IPS-NIHi11 (cell line): ENCODE measurements at places on chromosomes 5 and 9.

- no peak for DNase-seq
Measured at GRCh38 chr5:132669455-132669820, 4.4 kb upstream of the IL4 start.

DNA sequence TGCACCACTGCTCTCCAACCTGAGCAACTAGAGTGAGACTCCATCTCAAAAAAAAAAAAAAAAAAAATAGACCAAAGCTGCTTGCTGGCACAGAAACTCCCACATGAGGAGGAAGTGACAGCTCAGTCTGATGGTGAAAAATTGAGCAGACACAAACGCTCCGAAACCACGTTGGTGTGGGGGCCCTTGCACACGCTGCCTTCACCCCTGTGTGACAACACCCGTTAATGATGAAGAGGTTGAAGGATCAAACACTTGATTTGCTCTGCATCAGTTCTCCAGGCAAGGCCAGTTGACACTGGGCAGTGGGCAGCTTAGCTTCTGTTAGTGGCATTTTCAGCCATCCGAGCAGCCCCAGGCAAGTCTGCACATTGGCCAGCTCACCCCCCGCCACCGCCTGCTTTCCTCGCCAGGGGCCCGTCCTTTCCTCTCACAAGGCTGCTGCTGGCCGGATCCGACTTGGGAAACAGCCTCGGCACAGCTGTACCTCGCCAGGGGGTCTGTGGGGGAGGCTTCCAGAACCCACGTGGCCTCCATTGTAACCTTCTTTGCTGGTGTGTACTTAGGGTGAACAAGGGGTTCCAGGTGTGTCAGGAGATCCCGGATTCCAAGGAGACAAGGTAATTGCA is 79.8 kb downstream of the COL27A1 start:
- DNase-seq = peak; percentile 47

- DNase-seq = no peak
Measured at GRCh38 chr9:134602547-134603362, 38.8 kb upstream of the COL5A1 start.

- peak; percentile 70 for DNase-seq
Measured at GRCh38 chr9:129026442-129027223, 1.5 kb downstream of the SH3GLB2 start.

GRCh38 chr5:158170060-158170459 is 311.1 kb upstream of the CLINT1 start:
- DNase-seq = no peak

- DNase-seq = no peak
Measured at GRCh38 chr5:55418994-55419968, 111.5 kb downstream of the MTREX start.

DNA sequence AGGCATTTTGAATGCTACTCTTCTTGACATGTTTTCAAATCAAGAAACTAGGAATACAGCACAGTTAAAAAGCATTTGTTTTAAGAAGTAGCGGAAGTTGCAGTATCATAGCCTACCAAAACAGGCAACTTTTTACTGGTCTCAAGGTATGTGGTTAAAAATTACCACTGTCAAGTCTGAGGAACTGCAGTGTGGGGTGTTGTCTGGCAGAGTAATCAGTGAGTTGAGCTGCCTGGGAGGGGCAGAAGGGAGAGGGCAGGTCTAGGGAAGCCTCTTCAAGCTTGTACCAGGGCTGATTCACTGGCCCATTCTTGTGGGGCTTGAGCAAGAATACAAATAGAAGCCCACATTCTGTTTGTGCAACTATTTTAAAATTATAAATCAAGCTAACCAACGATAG is 42.4 kb upstream of the SV2C start:
- DNase-seq = no peak

DNA sequence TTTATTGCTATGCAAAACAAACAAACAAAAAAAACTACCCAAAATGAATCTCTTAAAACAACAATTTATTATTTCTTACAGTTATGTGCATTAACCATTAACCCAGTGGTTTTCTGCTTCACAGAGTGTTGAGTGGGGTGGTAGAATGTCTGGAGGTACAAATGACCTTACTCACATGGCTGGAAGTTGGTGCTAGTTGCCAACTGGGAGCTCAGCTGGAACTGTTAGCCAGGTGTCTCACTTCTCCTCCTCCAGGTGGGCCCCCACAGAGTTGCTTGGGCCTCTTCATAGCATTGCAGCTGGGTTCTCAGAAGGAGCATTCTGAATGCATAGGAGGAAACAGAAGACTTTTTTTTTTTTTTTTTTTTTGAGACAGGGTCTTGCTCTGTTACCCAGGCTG is 10.5 kb upstream of the B4GALT1 start:
- DNase-seq = no peak

DNA sequence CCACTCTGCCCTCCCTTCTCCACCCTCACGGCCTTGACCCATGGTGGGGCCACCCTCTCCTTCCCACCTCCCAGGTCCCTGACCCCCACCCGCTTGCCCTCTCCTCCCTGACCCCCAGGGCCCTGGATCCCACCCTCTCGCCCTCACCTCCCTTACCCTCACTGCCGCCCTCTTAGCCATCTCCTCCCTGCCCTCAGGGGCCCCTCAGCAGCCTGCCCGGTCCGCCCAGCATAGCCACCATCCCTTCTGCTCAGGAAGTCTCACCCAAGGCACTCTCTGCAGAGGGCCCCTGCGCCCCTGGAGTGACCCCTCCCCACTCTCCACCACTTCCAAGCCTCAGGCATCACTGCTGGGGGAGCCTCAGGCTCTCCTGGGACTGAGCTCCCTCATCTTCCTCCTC is 66.3 kb downstream of the MRPL36 start:
- no peak for DNase-seq

DNA sequence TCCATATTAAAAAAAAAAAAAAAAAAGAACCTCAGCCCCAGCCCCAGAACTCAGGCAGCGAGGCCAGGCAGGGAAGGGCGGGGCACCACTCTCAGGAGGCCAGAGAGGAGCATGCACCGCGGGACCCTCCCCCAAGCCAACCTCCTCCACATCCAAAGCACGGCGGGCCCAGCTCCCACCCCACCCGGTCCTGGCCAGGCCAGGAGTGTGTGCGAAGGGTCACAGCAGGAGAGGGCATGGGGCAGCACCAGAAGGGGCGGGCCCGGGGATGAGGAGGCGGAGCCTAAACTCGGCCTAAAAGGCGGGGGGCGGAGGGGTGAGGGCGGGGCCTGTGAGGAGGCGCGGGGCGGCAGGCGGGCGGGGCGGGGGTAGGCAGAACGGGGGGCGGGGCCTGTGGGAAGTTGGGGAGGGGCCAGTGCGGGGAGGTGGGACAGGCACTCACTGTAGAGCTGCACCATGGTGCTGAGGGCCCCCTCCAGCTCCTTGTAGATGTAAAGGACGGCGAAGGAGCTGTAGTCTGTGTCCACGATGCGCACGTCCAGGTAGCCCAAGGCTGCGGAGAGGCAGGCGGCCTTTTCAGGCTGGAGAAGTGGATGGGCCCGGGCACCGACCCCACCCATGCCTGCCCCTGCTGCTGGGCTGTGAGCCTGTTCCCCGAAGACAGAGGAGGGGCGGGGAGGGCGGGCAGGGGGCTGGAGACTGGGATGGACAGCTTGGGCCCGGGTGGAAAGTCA is 1.2 kb downstream of the LCN15 start:
- DNase-seq = peak; percentile 89

- DNase-seq = no peak
Measured at GRCh38 chr5:64746446-64746845, 22.0 kb downstream of the SREK1IP1 start.

DNA sequence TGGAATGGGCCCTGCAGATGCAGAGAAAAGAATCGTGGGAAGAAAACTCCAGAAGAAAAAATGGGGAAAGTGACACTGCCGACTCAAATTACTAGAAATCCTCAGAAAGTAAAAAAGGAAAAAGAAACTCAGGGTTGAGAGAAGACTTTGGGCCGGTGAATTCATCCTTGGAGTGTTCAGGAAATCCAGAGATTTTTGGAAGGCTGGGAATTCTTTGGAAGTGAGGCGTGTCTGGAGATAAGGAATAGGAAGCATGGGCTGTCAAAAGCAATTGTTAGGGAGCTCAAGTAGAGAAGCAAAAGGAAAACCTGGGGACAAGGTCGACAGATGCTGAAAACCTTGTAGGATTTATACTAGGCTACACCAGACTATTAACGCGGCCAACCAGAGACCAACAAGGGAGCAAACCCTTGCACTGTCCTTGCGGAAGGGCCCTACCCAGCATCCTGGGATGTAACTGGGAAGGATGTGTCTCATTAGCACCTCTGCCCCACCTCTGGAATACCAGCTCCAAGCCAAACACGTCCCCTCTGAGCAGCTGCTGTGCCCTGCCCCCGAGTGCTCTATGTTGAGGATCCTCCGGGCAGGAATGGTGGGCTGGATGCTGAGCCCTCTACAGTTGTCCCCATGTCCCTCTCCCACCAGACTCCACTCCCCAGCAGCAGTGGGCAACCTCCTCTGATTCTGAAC is 11.6 kb downstream of the DAB2IP start:
- DNase-seq = no peak

- no peak for DNase-seq
Measured at GRCh38 chr9:110283751-110284150, 27.4 kb upstream of the TXN start.
